ENCODE measurements at places on chromosomes 7 and 10.

- DNase-seq = no peak
These were observed 888.4 kb upstream of the PHF14 start for GRCh38 chr7:10085231-10085630.

- DNase-seq = no peak
These were observed 76.1 kb downstream of the BICC1 start for GRCh38 chr10:58588673-58589265.

DNA sequence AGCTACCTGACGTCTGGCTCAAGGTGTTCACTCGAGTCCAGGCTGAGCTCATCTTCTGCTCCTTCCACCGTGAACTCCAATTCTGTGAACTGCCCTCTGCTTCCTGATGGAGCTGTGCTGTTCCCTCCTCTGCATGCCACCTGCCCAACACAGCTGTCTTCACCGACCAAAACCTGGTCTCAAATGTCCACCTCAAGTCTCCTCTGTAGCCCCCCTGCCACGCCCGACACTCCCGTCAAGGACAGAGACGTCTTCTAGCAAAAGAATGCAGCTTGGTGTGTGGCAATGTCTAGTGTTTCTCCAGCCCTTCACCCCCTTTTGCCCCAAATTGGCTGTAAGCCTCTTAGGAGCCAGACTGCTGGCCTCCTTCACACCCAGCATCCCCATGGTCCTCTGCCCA is 305.1 kb downstream of the DNAJB6 start:
- no peak for DNase-seq

DNA sequence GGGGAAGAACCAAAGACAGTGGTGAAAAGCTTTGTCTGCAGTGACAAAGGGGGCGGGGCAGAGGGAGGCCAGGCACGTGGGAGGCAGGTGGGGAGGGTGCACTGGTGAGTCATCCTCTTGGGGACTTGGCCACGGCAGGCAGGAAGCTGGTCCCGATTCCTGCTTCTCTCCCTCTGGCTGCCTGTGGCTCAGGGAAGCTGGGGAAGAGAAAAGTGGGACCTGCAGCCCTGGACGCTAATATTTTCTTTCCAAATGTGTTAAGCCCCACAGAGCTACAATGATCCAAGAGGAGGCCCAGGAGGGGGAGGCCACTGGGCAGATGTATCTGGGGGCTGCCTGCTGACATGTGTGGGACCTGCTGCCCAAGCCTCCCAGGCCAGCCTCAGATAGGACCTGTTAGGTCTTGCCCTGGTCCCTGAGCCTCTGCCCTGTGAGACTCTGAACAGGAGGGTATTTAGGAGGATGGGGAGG is 231.8 kb downstream of the KCNMA1 start:
- DNase-seq = no peak

DNA sequence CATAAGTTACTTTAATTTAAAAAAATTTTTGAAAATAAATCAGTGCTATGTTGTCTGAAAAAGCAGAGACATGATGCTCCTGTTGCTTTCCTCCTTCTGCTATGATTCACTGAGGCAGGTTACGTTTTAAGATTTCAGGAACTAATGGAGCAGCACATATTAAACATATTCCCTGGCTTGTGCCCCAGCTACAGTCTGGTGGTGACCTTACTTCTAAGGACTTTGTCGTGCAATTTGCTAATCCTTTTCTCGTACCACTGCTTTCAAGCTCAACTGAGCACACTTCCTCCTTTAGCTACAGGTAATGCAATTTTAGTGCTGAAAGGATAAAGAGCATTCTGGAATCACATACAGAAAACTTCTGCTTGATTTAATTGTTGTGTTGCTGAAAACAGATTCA is 16.2 kb upstream of the PRR15 start:
- DNase-seq = no peak

GRCh38 chr10:130555411-130555750 is 419.2 kb downstream of the GLRX3 start:
- no peak for DNase-seq

DNA sequence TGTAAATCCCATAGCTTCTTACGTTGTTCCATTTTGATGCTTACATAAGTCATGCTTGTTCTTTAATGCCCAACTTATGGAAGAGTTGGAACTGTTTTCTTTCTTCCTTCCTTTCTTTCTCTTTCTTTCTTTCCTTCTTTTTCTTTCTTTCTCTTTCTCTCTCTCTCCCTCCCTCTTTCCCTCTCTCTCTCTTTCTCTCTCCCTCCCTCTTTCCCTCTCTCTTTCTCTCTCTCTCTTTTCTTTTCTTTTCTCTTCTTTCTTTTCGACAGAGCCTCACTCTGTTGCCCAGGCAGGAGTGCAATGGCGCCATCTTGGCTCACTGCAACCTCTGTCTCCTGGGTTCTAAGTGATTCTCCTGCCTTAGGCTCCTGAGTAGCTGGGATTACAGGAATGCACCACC is 18.9 kb downstream of the FAM131B start:
- no peak for DNase-seq

- DNase-seq = no peak
These were observed 62.5 kb downstream of the C10orf143 start for GRCh38 chr10:130048081-130048480.

GRCh38 chr10:78348411-78349164 is 314.9 kb downstream of the RPS24 start:
- DNase-seq = no peak

DNA sequence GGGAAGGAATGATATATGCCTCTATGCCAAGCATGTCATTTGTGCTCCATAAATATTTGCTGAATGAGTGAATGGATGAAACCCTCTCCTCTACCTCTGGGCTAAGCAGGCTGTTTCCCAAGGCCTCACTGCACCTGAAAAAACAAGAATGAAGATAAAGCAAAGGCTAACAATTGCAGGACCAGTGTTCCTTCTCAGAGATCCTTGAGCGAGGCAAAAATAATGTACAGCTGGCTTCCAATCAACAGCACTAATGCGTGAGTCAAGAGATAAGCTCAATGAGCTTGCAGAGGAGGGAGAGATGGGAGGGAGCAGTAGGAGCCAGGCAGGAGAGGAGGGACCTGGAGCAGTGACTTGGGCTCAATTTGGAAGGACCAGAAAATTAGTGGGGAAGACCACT is 144.5 kb upstream of the NFE2L3 start:
- DNase-seq = no peak

DNA sequence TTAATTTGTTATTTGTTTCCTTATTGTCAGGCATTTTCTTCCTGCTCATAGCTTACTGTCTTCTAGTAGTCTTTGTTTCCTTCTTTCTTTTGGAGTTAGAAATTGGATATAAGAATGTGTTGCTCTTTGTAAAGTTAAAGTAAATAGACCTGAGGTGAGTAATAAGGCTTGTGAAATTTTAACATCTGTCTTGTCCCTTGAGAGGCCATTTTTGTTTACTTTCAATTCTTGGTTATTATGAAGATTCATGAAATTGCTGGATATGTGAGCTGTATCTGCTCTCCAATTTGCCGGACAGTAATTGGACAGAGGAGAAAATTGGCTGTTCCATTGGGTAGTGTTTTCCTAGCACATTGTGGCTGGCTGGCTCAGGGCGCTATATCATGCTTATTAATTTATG is 260.7 kb downstream of the EXOC4 start:
- no peak for DNase-seq

DNA sequence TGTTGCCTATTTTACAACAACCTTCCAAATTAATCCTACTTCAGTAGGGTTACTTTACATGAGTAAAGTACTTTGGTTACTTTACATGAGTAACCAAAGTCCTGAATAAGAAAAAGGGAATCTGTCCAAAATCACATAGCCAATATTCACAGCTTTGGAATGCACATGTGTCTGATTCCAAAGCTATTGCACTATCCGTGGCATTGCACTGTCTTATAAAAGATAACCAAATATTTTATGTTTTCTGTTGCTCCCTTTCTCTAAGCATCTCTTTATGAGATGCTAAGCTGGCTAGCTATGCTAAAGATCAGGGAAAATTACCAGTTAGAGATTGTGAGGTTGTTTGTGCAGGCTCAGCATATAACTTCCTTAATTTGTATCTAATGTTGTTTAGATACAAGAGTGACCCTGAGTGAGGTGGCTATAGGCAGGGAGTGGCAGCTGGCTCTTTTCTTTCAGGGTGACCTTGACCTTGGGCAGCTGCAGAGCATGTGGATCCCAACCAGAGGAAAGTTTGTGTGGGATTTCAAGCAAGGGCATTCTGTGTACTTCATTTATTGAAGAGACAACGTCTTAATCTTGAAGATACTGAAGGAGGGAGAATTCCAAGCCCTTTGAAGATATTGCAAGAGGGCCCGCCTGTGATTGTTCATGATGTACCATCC is 366.1 kb upstream of the ANKRD30A start:
- no peak for DNase-seq

DNA sequence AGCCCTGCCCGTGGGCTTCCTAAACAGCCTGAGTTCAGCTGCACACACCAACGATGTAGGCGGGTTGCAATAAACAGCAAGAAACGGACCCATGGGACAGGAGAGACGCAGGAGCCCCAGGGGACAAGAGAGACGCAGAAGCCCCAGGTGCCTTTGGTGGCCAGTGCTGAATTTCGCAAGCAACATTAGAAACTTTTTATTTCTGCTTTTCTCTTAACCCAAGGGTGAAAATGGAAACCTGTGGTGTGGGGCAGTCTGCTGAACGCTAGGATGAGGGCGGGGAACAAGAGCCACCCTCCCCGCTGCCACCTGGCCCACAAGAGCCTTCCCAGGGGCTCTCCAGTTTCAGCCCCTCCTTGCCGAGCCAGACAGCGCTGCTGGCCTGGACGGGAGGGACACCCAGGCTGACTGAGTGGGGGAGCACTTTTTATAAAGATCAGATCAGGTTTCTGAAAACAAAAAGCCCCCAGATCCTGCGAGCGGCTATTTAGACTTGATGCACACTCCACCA is 20.0 kb upstream of the GPR146 start:
- peak; percentile 99 for DNase-seq

GRCh38 chr10:17061418-17061817 is 68.2 kb downstream of the CUBN start:
- DNase-seq = no peak

GRCh38 chr7:106965108-106965507 is 79.4 kb upstream of the PRKAR2B start:
- DNase-seq = no peak

GRCh38 chr10:89576022-89576421 is 40.6 kb upstream of the SLC16A12 start:
- no peak for DNase-seq

DNA sequence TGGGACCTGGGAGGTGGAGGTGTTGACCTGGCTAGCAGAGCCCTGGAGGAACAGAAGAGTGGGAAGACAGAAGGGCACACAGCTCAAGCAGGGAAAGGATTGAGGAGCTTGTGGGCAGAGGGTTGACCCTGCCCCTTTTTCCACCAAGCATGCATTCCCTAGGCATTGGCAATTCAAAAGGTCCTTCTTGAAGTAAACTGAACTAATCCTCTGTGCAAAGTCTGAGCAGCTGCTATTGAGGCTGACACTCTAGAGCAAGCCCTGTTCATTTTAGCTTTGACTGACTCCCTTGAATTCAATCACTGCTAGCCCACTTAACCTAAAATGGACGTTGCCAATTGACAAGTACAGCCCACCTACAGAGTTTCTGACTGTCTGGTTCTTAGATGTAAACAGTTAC is 116.5 kb upstream of the TNS3 start:
- no peak for DNase-seq

GRCh38 chr7:25391295-25391861 is 163.1 kb upstream of the NPVF start:
- DNase-seq = peak; percentile 7

GRCh38 chr7:114217026-114217806 is 197.4 kb upstream of the FOXP2 start:
- no peak for DNase-seq

- DNase-seq = no peak
These were observed 40.7 kb upstream of the MRLN start for GRCh38 chr10:59793919-59794318.

GRCh38 chr7:99876933-99877332 is at the start of gene OR2AE1:
TSS of gene OR2AE1 (minus strand) at chr7:99877033. CDS start at chr7:99877033, 0 bp downstream.
- no peak for DNase-seq

DNA sequence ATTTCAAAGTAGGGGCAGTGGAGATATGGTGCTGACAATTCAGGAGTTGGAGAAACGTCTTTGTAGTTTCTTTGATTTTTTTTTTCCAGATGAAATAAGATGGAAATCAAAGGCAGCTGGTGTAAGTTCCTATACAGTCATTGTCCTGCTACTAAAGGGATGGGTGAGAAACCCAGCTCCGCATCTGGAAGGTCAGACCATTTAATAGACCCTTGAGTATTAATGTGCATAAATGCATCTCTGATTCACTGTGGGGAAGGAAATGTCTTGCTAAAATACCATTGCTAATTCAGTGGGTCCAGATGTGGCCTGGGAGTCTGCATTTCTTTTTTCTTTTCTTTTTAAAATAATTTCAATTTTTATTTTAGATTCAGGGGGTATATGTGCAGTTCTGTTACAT is 15.5 kb downstream of the ABCB4 start:
- DNase-seq = no peak

GRCh38 chr7:11831156-11831735 is 752 bp downstream of the THSD7A start:
- DNase-seq = no peak

DNA sequence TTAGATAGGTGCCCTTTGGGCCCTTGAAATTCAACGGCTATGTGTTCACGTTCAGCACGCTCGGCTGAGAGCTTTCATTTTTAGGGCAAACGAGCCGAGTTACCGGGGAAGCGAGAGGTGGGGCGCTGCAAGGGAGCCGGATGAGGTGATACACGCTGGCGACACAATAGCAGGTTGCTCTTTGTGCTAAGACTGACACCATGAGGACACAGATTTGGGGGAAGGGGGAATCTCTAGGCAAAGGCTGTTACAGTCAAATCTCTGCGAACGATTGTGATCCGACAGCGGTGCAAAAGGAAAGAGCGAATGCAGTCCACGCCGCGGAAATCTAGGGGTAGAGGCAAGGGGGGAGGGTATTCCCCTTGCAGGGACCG is 667 bp downstream of the KLLN start:
- DNase-seq = no peak

- DNase-seq = no peak
These were observed 590.4 kb upstream of the PFKP start for GRCh38 chr10:2476812-2477553.

- DNase-seq = no peak
These were observed 77.6 kb downstream of the COBL start for GRCh38 chr7:51238981-51239495.

GRCh38 chr10:13842117-13842516 is 255.4 kb downstream of the PRPF18 start:
- DNase-seq = no peak

DNA sequence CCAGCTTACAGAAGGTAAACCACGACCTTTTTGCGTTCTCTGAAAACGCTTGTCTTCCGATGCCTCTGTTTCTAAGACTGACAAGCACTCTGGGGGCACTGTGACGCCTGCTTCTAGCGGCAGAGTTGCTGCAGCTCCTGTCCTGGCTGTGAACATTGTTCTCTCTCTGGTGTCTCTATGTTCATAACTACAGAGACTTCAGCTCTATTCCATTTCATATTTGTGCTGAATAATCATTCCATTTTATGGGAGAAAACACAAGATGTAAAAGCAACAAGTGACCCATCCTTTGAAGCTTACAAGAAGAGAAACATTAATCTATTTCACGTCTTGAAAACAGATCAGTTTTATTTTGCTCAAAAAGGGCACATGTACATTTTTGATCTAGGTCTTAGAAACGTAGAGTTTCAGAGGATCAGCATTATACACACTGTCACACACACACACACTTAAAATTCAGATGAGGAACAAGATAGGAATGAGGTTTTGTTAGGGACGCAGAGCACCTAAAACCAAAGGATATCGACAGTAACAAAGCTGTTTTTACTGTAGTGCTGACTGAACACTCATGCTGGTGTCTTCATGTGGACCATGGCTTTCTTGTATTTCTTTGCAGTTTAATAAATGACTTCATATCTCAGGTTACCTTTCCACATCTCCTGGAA is 3.0 kb downstream of the IKZF1 start:
- DNase-seq = peak; percentile 88
